ENCODE measurements at places on chromosomes 12 and 14.

GRCh38 chr14:70871863-70872677 is 35.2 kb upstream of the PCNX1 start:
- peak; percentile 39 for DNase-seq

- DNase-seq = no peak
Measured at GRCh38 chr14:31159682-31160296, 47.8 kb downstream of the HECTD1 start.

GRCh38 chr12:88918161-88918560 is 337.9 kb upstream of the KITLG start:
- DNase-seq = no peak

DNA sequence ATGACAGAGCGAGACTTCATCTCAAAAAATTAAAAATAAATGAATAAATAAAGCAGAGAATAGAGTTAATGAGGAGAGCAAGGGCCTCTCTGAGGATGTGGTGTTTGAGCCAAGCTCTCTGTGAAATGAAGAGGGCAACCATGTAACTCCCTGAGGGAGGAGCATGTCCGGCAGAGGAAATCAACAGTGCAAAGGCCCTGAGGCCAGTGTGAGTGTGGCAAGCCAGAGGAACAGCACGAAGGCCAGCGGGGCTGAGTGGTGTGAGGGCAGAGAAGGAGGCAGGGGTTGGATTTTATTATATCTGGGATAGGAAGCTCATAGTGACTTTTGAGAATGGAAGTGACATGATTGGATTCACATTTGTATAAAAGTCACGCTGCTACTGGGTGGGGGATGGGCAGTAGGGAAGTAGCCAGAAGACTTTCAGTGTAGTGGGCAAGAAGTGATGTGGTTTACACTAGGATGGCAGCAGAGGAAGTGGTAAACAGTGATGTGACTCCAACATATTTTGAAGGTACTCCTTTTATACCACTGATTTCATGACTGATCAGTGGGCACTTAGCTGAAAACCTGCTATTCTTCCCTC is 10.3 kb upstream of the LRP1-AS start:
- no peak for DNase-seq

GRCh38 chr12:93767524-93767863 is 90.3 kb downstream of the CRADD start:
- DNase-seq = no peak

DNA sequence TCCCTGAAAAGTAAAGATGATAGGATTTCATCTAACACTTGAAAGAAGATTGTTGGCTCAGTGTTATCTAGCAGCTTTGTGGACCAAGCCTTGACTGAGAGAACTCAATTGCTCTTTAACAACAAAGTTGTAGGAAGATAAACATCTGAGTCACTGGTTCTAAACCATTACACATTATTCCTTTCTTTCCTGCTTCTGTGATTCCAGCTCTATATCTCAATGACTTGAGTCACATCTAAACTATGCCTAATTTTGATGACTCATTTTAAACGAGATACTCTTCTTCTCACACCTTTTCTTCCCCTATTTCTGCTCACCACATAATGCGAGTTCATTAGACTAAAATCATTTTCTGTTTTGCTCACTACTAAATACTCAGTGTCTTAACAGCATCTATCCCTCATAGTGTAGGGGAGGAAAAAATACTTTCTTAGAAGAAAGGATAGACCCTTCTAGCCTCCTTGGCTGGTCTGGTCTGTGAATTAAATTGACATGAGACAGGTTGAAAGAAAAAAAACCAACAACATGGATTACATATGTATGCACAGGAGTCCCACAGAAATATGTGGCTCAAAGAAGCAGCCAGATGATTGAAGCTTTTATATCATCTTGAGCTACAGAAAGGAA is 201.4 kb downstream of the C12orf50 start:
- no peak for DNase-seq

GRCh38 chr12:107873223-107873622 is 98.7 kb downstream of the ASCL4 start:
- DNase-seq = no peak

All from CD4-positive, alpha-beta T cell treated with Interleukin-6 for 4 hours (primary cell).